CD4-positive, alpha-beta T cell treated with Interleukin-21 for 1 hour (primary cell): ENCODE measurements at places on chromosomes 5 and 9.

- DNase-seq: no peak
Observed at GRCh38 chr5:82276800-82277612, 1.1 kb downstream of the RPS23 start.

DNA sequence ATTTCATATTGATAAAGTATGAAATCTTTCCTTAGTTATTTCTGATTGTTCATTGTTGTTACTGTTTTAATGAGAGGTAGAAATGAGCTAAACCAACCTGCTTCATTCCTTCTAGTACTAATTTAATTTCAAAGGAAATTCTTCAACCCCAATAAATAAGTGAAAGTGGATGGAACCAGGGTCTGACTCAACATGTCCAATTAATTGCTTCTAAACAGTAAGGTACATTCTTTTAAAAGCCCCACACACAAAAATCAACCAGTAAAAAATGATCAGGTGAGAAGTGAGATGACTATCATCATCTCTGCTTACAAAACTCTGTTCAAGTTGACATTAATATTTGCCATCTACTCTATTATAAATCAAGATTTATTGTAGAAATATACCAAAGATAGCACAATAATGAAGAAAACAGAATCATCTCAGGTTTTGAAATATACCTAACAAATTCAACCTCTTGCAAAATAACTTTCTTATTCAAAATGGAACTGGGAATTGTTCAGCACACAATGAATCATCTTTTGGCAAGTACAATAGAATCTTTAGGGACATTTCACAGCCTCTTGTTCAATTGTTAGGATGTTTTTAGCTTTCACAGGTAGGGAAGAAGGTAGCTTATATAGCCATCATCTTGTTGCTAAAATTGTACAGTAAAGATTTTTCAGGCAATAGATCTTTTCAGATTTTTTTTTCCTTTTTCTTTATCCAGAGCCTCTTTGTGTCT, 114.5 kb downstream of the RPS23 start:
- no peak for DNase-seq

DNA sequence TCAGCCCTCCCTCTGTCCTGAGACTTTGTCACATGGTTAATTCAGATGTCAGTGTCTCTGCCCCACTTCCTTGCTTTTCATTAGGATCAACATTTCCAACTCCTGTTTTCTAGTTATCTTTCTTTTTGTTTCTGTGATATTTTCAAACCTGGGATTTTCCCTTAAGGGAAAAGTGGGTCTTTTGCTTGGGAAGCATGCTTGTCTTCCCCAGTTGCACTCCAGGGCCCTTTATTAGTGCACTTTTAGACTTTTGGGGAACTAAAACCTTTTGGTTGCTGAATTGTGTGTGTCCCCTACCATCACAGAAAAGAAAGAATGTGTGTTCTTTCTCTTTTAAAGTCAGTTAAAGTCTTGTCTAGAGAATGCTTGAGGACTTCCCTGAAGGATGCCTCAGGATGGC, 18.4 kb upstream of the GDNF start:
- DNase-seq: no peak

DNA sequence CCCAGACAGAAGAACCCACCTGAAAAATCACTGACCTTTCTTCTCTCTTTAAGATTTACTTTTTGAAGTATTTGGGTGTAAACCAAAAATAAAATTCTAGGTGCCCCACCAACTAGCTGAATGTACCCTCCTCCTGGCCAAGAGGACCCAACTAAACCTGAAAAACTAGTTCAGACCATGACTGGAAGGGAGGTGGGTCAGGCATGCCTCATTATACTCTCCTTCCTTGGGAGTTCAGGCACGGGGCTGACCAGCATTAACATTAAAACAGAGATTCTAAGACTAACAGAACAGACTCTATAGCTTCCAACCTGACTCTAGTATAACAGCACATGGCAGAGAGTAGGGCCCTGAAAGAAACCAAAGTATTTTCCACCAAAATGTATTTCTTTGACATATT, 61.4 kb downstream of the CERT1 start:
- no peak for DNase-seq

DNA sequence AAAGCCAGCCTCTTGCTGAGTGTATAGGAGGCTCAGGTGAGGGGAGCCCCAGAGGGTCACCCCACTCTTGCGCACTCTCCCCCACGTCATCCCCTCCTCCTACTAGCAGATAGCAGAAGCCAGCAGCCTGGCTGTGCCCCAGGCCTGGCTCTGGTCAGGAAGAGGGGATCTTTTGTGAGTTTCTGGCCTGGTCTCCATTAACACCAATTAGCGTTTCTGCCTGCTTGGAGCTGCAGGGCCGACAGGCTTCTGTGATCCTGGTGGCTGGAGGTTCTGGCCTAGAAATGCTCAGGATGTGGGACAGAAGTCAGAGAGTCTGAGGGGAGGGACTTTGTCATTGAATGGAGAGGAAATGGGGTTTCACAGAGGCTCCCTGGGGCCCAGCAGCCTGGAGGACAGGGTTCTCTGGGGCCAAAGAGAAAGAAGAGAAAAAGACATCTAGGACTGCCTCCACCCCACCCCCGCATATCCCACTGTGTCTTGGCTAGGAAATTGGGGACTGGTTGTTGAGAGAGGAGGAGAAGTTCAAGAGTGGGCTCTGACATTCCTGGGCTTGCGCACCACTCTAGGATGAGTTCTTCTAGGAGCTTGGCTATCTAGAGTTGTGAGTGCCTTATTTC, 47.5 kb upstream of the ARAP3 start:
- DNase-seq: no peak

GRCh38 chr9:125125523-125125922, 17.8 kb downstream of the SCAI start:
- no peak for DNase-seq

GRCh38 chr5:73143716-73144115, 23.3 kb downstream of the TMEM171 start:
- DNase-seq: no peak

DNA sequence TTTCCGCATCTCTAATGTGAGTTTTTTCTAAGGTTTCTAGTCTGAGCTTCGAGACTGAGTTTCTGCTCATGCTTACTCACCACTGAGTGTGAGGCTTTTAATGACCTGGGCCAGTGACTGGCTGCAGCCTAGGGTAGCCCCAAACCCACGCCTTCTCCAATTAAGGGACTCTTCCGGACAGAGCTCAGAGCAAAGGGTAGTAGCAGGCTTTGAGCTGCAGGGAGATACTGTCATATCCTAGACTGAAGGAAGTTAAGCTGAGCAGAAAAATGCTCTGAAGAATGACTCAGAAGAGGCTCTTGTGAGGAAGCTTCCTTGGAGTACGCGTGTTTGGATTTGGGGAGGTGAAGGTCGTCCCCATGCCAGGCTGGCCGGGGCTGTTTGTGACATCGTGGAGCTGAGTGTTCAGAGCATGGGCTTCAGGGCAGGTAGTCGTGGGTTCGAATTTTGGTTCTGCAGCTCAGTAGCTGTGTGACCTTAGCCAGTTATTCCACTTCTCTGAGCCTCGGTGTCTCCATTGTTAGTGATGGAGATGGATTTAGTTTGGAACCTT, 3.5 kb downstream of the USP20 start:
- no peak for DNase-seq

DNA sequence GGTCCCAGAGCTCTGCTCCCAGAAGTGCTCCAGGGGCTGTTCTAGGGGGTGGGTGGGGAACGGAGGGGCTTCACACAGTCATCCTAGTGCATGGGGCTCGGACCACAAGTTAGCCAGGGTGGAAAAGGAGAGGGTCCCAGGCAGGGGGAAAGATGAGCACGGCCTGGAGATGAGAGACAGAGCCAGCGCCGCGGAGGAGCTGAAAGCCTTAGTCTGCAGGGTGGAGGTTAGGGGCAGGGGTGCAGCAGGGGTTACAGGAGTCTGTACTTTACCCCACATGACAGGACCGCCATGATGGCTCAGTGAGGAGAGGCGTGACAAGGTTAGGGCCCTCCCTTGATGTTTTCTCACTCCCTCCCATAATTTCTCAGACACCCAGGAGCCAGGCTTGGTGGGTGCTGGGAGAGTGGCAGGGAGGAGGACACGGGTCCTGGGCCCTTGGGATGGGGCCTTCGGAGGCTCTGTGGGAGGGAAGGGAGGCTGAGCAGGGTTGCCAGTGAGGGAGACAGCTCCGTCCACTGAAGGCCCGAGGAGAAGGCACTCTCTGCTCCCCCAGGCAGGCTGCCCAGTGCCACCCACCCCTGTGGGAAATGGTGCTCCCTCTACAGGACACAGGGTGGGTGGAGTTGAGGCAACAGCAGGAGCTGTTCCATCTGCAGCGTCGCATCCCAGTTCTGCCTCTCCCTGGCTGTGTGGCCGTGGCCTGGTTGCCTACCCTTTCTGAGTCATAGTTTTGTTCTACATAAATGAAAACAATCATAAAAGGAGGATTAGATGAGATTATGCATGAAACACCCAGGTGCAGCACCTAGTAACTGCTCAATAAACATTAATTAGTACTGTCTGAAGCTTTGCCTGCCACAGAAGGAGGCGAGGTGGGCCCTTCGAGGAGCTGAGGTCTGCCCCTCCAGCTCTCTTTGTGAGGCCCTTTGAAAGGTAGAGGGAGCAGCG, 66.2 kb downstream of the NDST1 start:
- DNase-seq: no peak
